ENCODE measurements at places on chromosomes 1 and 21.

GRCh38 chr1:218163371-218163770 is 121.7 kb upstream of the RRP15 start:
- no peak for DNase-seq

DNA sequence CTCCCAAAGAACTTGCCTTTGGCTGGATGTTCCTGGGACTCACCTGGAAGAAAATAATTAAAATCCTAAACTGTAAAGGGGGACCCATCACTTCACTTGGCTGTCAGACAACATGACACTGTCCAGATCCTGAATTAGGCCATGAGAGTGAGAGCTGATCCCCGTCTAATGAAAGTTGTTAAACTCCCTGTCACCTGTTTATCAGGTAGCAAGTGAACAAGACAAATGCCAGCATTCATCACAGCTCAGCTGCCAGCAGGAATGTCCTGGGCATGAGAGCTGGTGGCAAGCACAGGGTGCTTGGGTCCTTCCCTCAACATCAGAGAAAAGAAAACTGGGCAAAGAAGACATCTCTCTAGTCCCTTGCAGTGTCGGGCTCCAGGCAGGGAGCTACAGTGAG is 23.8 kb downstream of the PMVK start:
- no peak for DNase-seq

DNA sequence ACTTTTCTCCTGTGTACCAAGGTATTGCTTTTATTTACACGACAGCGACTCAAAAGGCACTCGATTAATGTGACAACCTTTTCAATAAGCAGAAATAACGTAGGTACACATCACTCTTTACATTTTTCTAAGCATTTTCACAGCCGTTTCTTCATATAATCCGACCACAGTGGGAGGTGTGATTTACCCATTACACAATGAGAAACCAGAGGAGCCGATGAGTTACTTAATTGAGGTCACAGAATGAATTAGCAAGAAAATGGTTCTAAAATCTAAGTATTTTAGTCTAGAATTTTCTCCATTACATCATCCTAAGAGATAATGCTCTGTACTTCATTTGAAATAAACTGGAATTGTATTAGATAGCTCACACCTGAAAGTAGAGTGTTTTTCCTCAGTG is 71.5 kb downstream of the UMODL1 start:
- no peak for DNase-seq

DNA sequence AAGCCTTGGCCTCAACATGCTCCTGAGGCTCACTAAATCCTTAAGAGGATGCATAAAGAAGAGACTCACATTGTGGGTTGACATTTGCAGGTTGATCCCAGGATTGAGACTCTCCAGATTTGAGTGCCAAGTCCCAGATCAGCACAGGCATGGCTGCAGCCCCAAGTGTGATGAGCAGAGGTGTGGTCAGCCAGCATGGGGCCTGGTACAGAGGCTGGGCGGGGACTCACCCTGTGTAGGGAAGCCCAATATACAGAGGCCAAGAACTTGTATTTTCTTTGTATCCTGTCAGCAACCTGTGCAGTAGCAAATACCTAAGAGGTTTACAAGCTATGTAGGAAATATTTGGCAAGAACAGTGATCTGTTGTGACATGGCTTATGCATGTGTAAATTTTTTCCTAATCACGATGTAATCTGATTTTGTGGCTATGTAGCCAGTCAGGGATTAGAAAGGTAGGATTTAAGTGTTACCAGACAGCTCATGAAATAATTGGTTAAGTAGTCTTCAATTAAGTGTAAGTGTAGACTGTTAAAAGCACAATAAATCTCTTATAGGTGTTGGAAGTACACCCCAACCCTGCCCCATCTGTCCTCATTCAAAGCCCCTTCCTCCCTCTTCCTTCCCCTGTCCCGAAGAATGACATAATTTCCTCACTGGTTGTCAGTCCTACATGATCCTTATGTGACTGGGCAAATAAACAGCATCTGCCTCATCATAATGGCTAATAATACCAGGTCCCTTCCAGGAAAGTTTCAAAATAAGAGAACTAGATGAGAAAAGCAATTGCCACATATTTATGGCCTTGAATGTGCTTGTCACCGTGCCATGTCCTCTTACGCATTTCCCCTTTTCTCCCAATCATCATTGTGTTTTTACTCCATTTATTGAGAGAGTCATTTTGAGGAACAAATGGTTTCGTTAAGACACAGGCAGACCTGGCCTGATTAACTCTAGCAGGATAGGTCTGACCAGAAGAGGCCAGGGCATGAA is 120.9 kb downstream of the HLX start:
- DNase-seq: no peak

GRCh38 chr1:75559800-75560199 is 51.1 kb downstream of the SLC44A5 start:
- peak; percentile 16 for DNase-seq

DNA sequence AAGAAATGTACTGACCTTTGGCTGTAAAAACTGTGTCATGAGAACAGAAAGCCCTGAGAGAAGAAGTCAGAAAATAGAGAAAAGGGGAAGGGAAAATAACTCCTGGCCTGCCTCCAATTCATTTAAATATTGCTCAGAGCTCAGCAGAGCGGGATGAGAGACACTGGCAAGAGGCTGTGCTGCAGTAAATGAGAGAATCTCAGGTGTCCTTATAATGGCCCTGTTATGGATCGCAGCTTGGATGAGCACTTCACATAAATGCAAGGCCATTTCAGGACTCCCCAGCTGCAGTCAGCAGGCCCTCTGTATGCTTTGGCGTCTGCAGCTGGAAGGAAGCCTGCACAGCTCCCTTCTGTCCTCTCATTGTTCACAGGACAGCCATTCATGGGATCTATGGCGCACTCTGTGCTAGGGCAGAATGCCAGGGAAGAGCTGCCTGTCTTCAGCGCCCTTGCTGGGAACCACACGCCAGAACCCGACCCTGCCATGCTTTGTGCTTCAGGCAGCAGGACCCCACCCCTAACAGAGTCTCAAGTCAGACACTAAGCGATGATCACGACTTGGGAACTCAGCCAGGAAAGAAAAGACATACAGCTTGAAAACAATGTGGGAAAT is 20.7 kb upstream of the ABCB10 start:
- DNase-seq: no peak

DNA sequence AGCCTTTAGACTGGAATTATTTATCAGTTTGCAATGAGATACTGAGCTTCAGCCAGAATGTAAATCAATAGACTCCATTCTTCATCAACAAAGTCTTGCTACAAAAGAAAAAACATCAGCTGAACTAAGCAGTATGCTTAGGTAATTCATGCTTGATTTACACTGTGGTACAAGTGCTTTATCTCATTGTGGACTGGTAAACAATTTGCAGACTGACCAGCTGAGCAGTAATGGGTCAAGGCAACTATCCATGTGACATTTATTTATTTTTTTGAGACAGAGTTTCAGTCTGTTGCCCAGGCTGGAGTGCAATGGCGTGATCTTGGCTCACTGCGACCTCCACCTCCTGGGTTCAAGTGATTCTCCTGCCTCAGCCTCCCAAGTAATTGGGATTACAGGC is 39.8 kb upstream of the SYT2 start:
- no peak for DNase-seq

DNA sequence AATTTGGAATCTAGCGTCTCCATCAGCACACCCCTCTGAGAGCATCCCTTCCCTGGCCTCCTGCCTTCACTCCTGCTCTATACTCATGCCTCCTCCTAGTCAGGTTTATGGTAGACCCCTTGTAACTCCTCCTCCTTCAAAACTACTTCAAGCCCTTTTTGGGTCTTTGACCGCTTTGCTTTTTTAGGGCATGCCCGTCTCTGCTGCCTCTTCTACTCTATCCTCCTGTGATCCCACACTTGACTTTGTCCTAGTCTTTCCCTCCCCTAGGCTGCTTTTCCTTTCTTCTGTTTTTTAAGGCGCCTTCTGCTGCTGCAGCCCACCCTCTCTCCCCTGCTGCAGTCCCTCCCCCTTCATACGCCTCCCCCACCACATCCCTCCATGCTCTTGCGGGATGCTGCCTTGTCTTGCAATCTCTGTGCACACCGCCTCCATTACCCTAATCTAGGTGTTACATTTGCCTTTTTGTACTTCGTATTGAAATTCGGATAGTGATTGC is 1.5 kb downstream of the SNX27 start:
- DNase-seq: no peak

DNA sequence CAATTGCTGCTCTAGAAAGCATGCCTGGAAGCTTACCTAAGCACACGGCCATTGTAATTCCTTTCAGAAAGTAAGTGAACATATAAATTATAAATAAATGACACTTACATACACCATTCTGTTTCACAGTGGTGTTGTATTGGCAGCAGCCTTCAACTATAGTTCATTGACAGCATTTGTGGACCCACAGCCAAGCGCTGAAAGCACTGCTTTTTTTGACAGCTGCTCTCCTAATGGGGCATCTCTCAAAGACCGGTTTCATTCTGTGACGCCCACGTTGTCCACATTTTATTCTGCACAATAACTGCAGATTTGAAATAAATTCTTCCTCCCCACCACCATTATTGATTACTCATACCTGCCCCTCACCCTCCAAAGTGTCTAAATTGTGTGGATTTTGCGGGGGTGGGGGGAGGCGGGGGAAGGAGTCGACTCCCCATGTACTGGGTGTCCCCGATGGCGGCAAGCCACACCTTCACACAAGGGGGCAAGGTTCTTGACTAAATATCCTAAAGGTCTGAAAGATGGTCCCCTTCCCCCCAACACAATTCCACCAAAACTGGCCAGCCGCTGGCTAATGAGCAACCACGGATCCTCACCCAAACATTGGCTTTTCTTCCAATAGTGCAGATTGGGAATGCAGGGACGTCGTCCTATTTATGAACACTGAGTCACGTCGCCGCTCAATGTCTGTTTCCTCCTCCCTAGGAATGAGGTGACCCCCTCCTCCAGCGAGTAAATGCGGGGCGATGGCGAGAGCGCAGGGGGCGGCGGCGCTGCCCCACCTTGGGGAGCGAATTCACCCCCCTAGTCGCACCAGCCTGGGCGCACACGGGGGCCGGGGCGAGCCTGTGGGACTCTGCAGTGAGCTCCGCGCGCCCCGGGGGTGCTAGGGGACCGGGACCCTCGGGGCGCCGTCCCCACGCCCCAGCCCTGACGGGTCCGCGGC is 960 bp downstream of the RCAN1 start:
- DNase-seq: no peak

- no peak for DNase-seq
These were observed 707.2 kb downstream of the RWDD3 start for GRCh38 chr1:95941121-95941798.

DNA sequence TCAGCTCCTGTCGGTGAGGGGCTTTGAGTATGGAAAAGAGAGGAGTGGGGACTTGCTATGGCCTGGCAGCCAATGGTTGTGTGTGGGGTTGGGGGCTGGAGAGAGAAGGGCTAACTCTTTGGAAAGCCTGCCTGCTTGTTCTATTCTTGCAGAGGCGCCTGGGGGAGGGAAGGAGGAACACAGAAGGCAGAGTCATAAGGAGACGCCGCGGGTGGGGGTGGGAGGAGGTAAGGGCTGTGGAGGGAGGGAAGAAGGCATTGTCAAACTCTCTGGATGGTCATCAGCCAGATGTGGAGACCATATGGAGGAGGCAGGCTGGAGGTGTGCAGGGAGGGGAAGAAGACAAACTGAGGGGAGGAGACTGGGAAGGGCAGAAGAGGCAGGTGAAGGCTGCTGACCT is 70.0 kb downstream of the PLXNA2 start:
- no peak for DNase-seq

GRCh38 chr1:243783714-243784113 is 66.3 kb downstream of the AKT3 start:
- no peak for DNase-seq

- no peak for DNase-seq
These were observed 184.9 kb downstream of the NCAM2 start for GRCh38 chr21:21183092-21183491.

- no peak for DNase-seq
These were observed 34.2 kb downstream of the TRIM11 start for GRCh38 chr1:228372183-228373003.

- peak; percentile 74 for DNase-seq
These were observed 39.4 kb downstream of the IGFN1 start for GRCh38 chr1:201229771-201230635.

- DNase-seq: no peak
These were observed at the start of gene HTR6 for GRCh38 chr1:19664453-19665185. Gene HTR6 (plus strand): TSS chr1:19664875. CDS start chr1:19665754, 879 bp downstream.

DNA sequence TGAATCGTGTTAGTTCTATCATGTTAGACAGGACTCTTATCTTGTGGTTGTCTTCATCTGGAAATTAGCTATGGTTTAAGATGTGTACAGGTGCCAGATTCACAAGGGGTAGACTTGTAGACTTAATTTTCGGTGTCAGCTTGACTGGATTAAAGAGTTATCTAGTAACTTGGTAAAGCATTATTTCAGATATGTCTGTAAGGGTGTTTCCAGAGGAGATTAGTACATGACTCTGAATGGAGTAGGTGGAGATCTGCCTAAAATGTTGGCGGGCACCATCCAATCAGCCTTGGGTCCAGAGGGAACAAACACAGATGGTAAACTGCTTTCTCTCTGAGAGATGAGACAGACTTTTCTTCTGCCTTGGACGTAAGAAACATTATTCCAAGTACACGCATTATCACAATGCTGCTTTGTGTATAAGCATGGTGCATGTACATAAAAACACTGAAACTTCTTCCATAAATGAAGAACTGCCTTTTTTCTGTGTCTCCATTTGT is 434.6 kb downstream of the SMYD3 start:
- no peak for DNase-seq

DNA sequence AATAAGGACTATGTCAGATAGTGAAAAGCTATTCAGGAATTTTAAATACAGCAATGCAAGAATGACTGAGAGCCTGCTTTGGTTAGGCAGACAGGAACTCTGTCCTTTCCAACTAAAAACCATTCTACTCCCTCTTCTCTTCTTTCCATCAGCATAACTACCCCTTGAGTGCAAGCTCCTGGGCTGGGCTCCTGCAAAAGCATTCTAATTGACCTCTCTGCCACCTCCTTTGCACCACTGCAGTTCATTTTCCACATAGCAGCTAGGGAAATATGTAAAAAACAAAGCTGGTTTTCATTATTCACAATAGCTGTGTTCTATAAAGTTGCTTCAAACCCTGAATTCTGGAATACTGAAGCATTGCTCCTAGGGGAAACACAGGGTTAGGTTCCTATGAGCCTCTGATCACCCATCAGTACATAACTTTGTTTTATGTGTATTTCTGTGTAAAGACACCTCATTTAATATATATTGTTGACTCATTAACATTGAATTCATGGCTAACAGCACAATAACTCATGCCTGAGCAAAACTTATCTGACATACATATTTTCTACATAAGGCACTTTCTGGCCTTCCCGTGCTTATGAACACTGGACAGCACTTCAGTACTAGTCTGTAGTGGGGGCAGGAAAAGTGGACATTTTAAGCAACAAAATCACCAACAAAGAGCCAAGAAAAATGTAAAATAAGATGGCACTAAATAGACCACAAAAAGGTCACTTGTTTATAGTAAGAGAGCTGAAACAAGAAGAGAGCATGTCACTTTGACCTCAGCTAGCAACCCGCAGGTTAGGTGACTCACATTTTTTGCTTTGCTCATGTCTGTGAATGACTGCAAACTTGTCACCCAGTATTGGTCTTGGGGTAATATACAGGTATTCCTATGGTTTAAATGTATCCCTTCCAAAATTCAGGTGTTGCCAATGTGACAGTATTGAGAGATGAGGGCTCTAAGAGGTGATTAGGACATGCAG is 57.9 kb upstream of the IRF2BP2 start:
- peak; percentile 33 for DNase-seq
